Stimulated activated CD4-positive, alpha-beta T cell treated with anti-CD3 and anti-CD28 coated beads, Interleukin-4, amount 100 ng/mL, for 48 hours (primary cell): ENCODE measurements at places on chromosomes 7 and 10.

DNA sequence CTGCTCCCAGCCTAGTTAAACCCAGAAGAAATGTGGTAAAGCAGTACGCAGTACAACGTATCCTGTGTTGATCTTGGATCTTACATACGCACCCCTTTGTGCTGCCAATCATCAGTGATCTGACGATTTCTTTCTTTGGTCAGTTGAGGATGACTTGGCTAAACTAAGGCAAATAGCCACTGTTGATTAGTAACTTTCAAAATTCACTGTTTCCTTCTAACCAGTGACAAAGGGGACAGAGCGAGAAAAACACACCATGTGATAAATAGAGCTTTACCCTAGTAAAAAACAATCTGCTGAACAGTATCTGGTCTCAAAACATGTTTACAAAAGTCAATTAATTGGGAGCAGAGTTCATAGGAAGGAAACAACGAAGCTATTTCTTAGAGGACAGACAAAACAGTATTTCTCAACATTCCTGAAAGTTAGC, 123.2 kb upstream of the RAB18 start:
- DNase-seq, result no peak

GRCh38 chr10:93994438-93994801, 689 bp downstream of the PLCE1 start:
- DNase-seq, result no peak

DNA sequence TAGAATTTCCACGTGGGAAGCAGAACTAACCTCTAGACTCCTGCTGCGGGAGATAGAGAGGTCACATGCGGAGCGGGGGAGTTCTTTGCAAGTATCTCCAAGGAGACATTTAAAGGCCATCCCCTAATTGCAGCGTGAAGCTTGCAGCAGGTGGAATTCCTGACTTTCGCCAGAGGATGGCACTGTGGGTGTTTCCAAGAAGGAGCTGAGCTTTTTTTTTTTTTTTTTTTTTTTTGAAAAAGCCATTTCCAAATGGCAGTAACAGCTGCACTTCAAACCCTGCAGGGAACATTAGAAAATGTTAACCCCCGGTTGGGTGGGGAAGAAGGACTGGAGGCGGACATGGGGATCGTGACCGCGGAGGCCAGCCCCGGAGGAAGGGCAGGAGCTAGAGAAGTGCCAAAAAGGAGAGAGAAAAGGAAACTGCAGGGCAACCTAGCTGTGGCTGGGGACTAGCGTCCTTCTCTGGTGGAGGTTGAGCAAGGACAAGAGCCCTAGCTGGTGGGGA, 487.7 kb downstream of the TYW1 start:
- peak; percentile 3 for DNase-seq

DNA sequence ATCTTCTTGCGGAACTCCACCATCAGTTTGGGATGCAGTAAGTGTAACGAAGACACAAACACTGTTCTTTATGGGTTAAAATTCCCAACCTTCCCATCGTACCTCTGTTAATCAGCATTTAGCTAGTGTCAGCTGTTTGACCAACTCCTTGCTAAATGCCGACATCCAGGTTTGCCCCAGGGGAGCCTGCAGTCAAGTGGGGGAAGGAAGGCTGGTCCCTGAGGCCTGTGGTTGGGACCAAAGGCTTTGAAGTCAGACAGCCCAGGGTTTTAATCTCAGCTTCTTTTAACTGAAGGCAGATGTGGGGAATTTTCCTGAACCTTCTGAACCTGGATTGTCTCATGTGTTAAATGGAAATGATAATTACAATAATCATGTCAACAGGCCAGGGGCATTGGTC, 443.7 kb downstream of the GLRX3 start:
- no peak for DNase-seq

GRCh38 chr7:116180302-116180701, 30.0 kb upstream of the TES start:
- no peak for DNase-seq

DNA sequence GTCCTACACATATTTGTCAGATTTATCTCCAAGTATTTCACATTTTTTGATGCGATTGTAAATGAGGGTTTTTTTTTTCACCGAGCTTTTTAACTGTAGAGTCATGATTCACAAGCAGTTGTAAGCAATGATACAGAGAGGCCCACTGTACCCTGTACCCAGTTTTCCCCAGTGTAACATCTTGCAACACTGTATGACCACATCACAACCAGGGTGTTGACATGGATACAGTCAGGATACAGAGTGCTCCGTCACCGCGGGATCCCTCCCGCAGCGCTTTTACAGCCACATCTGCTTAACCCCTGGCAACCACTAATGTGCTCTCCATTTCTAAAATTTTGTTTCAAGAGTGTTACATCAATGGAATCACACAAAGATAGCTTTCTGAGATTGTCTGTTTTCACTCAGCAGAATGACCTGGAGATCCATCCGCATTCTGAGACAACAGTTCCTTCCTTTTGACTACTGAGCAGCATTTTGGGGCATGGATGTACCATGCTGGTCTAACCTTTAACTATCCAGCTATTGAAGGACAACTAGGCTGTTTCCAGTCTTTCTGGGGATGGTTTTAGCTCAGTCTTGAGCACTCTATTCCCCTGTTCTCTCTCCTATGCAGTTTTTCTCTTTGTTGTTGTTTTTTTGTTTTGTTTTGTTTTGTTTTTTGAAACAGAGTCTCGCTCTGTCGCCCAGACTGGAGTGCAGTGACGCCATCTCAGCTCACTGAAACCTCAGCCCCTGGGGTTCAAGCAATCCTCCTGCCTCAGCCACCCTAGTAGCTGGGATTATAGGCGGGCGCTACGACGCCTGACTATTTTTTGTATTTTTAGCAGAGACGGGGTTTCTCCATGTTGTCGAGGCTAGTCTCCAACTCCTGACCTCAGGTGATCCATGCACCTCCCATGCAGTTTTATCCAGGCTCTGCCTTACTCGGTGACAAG, 25.9 kb downstream of the GPRIN2 start:
- no peak for DNase-seq

GRCh38 chr7:149723082-149723767, 50.2 kb downstream of the ZNF467 start:
- no peak for DNase-seq

GRCh38 chr10:122239578-122240257, 31.4 kb upstream of the BTBD16 start:
- DNase-seq, result no peak

DNA sequence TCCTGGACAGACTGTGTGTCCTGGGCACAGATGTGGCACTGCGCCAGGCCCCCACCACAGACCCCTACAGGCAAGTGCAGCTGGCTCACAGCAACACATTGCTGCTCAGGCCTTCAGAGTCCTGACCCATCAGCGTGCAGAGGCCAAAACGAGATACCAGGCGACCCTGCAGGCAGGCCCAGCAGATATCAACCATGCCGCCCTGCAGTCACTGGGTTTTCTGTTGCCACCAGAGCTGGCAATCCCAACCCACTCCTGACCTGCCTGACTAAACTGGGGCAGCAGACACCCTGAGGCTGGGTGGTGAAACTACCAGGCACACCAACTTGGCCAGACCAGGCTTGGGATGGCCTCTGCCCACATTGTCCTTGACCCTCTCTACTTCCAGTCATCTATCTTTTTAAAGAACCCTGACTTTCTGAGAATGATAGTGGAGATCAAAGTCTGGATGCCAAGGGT, 20.3 kb downstream of the ZCCHC24 start:
- DNase-seq, result no peak
